Stomach (tissue), 19 donors: ENCODE measurements at places on chromosomes 12 and 14. TPM values are rescaled to one million over a fixed set of nuclear protein-coding genes. Genes with fewer than 3 reads are reported as not detected.

Gene ALKBH1
- 21.6 TPM for total RNA-seq

Gene ARL6IP4
- 181 TPM for total RNA-seq

Gene ASPG
- total RNA-seq, result 10.7 TPM

Gene LRTM2
- not detected for total RNA-seq

Gene PPP1R12A
- total RNA-seq, result 85.3 TPM

Gene RFX4
- not detected for total RNA-seq

Gene ANKRD33
- not detected for total RNA-seq

Gene DCN
- total RNA-seq, result 316 TPM

Gene RNASE2
- not detected for total RNA-seq

Gene GPR68
- total RNA-seq, result not detected

Gene SERPINA5
- 3.1 TPM for total RNA-seq
